ENCODE measurements at places on chromosomes 7 and 10.

GRCh38 chr10:18145652-18146051 is 5.4 kb downstream of the CACNB2 start:
- no peak for DNase-seq

DNA sequence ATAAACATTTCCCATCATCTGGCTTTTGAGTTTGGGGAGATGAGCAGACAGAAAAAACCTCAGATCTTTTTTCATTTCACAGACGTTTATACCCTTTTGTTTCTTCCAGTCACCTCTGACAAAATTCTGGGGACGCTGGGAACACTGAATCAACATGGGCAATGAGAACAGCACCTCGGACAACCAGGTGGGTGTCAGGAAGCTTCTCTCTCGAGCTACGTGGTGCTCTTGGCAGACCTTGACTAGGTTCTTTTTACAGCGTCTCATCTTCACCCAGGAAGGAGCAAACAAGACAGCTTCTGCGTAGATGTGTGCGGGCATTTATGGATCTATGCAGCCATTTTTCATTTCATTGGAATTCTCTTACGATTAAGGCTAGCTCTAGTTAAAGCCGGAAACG is 32.9 kb downstream of the TACC2 start:
- no peak for DNase-seq

GRCh38 chr10:117074621-117075020 is 63.4 kb downstream of the VAX1 start:
- no peak for DNase-seq

DNA sequence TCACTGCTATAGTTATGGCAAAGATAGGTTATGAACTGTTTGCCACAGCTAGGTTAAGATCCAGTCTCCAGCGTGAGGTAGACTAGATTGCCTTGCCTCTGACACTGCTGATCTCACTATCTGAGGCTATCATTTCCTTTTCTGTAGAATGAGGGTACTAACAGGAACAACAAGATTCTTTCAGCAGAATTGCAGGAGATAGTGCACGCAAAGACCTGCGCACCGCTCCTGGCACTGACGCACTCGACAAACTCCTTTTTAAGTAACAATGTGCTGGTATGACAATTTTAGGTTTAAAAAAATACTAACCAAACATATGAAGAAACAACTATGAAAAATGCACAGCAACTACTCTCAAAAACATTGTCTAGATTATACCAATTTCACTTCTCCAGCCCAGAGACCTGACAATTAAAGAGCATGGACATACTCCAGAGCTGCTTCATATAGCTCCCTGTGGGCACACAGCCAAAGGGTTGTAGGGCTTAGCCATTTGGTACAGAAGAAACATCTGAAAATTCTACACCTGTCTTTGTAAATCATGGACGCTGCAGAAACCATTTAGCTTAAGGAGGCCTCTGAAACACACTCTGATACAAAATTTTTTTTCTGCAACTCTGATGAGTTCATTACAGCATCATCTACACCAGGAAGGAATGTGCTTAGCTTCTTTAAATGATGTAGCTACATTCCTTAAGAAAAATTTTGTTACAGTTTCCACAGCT is 7.8 kb downstream of the ADAM12 start:
- DNase-seq = no peak

- no peak for DNase-seq
Measured at GRCh38 chr7:30920021-30920583, 8.4 kb downstream of the AQP1 start.

GRCh38 chr10:12663863-12664262 is 314.5 kb downstream of the CAMK1D start:
- DNase-seq = no peak

DNA sequence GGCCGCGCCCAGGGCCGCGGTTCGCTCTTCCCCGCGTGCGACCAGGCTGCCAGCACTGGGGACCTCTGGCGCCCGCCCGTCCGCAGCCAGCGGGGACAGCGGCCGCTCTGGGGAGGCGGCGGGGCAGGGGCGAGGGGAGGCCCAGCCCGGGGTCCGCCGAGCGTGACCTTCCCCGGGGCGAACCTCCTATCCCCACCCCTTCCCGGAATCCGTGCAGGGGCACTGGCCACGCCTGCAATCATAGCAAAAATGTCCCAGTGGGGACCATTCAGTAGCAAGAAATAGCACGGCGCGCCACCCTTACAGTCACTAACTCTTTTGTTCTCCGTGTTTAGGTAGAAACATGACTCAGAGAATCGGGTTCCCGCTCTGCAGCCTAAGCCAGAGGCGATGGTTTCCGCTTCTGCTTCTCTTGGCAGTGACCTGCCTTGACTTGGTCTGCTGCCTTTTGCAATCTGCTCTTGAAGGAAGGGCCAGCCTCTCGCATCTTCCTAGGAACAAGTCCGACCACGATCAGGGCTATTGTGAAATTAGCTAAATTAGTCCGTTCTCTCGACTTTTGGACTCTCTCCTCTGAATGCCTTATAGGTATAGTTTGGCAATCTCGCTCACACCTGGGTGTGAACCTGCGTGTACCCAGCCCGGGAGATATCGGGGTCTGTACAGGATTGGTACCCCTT is 79.3 kb upstream of the ACBD5 start:
- DNase-seq = no peak

GRCh38 chr7:57449904-57450303 is at the start of gene ZNF716:
Gene ZNF716, plus strand, starts transcription at chr7:57450177. Its CDS starts 112 bp downstream, at chr7:57450289.
- no peak for DNase-seq

GRCh38 chr10:132618158-132618919 is 80.8 kb downstream of the INPP5A start:
- no peak for DNase-seq

GRCh38 chr10:112969542-112969941 is 19.5 kb downstream of the TCF7L2 start:
- DNase-seq = no peak

DNA sequence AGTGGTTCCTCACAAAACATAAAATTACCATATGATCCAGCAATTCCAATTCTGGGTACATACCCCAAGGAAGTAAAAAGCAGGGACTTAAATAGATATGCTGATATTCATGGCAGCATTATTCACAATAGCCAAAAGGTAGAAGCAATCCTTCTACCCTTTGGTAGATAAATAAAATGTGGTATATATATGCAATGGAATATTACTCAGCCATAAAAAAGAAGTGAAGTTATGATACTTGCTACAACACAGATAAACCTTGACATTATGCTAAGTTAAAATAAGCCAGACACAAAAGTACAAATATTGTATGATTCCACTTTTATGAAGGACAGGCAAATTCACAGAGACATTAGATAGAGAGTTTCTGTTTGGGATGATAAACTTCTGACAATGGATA is 13.3 kb downstream of the JMJD1C start:
- DNase-seq = no peak

GRCh38 chr7:17600340-17600752 is 301.9 kb downstream of the AHR start:
- DNase-seq = no peak

DNA sequence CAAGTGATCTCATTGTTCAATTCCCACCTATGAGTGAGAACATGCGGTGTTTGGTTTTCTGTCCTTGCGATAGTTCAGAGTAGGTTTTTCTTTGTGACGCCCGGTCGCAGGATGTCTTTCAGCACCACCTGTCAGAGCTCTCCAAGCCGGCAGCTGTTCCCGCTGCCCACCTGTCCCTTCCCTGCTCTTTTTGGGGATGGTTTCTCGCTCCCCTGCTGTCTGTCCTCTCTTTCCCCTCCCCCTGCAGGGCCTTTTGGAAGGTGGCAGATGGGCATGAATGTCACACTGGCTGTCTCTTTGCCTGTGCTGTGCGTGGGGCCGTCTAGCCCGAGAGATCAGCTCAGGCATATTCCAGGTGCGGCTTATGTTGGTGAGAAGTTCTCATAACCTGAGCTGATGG is 137.0 kb downstream of the GRK5 start:
- DNase-seq = no peak
